ENCODE measurements at places on chromosomes 6 and 20.
A peak's percentile ranks its signal among the peaks of the same experiment; 100 is the strongest.

GRCh38 chr6:14110001-14110818, 7.4 kb upstream of the CD83 start:
- no peak for DNase-seq

GRCh38 chr20:54086507-54087039, 16.2 kb upstream of the BCAS1 start:
- DNase-seq = no peak

DNA sequence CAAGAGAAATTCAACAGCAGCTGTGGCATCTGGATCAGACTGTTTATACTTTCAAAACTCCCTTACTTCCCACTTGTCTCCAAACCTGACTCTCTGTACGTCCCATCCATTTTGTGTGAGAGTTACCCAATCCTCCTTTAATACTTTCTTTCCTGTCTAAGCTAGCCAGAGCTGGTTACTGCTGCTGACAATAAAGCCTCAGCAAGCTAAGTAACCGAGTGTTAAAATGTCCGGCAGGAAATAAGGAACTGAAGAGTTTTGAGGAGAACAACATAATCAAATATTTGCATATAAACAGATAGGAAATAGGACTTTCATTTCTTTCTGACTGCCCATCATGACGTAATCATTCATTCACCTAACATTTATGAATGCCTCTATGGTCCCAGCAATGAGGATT, 11.6 kb downstream of the TMEM30A start:
- DNase-seq = no peak

GRCh38 chr6:151676460-151676945, 131.0 kb upstream of the ESR1 start:
- DNase-seq = no peak

DNA sequence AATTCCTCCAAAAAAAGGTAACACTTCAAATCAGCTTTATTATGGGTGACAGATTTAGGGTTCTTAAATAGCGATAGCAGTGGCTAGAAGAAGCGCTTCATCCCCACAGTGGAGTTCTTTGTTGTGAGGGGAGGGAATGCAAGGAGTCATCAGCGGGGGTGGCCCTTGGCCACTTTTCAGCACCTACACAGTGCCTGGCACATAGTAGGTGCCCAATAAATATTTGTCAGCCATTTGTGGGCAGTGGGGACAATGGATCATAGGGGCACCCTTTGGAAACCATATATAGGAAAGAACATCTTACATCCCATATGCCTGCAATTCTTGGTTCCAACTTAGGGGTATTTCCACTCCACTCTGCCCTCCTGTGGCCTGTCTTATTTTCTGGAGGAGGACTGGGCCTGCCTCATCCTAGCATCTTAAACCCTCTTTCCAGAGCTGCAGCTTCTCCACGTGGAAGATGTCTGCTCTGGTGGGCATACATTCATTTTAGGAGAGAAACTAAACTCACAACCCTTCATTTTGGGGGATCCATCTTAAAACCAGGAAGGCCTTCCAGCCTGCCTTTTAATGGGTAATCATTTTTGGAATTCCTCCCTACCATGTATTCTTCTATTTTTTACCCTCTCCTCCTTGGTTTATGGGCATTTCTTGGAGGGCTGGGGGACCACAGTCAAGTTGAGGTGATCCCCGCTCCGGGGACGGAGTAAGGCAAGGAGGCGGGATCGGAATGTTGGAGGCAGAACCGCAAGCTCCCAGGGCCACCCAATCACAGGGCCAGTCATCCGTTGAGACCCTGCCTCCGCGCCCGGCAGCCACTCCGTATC, 2.6 kb upstream of the GPSM3 start:
- no peak for DNase-seq

DNA sequence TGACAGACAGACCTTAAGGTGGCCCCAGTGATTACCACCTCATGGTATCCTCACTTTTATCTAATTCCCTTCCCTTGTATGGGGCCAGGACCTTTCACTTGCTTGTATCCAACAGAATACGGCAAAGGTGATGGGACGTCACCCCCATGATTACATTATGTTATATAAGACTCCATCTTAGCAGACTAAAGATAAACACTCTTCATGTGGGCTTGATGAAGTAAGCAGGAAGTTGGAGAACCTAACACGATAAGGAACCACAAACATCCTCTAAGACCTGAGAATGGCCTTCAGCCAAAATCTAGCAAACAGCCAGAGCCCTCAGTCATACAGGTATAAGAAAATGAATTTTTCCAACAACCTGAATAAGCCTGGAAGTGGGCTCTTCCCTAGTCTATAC, 8.0 kb downstream of the SLC17A3 start:
- no peak for DNase-seq

DNA sequence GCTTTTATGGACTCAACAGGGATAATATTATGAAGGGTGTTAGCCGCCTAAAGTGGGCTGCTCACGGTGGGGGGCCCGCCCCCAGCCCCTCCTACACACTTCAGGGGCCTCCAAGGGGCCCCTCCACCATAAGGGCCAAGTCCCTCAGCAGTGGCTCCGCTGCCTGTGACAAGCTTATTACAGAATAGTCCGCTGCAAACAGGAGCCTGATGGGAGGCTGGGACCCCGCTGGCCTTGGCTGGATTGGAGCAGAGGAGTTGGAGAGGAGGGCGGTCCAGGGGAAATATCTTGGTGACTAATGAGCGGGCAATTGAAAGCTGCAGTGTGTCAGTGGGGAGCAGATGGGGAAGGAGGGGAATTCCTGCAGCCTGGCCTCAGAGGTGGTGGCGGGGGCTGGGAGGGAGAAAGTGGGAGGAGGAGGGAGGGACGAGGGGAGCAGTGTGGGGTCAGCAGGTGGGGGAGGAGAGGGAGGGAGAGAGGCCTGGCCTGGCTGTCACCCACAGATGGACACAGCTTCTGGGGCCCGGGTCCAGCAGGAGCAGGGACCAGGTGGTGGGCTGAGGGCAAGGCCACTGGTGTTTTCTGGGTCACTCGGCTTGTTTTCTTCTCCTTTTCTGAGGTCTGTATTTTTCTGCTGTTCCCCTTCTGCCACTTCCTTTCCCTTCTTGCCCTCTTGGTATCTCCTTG, 57.6 kb upstream of the FOXP4 start:
- no peak for DNase-seq

- no peak for DNase-seq
These were observed 285.3 kb upstream of the CITED2 start for GRCh38 chr6:139659711-139660110.

GRCh38 chr20:58515233-58516212, at the start of gene APCDD1L:
Gene APCDD1L (minus strand): TSS chr20:58515399. CDS start chr20:58514707, 692 bp downstream.
- DNase-seq = peak; percentile 39

Measured in epithelial cell of prostate (primary cell).